ENCODE measurements at places on chromosomes 12 and 14. TPM values are rescaled to one million over a fixed set of nuclear protein-coding genes. Genes with fewer than 3 reads are reported as not detected.

GRCh38 chr14:103102689-103103260, 8.2 kb downstream of the EXOC3L4 start:
- no peak for DNase-seq
- H3K27ac ChIP-seq, result no peak overlapping the region
- H3K36me3 ChIP-seq, result no peaks in the 10 kb centered on the region
- peaks cover 28% of the 10 kb centered on the region for H3K27me3 ChIP-seq
- no peak overlapping the region for H3K4me3 ChIP-seq
- H3K4me1 ChIP-seq, result peaks cover 4% of the 10 kb centered on the region

- no peak overlapping the region for H3K4me3 ChIP-seq
- DNase-seq, result no peak
- H3K27me3 ChIP-seq, result no peaks in the 10 kb centered on the region
- H3K27ac ChIP-seq, result no peak overlapping the region
- no peaks in the 10 kb centered on the region for H3K4me1 ChIP-seq
Observed at GRCh38 chr14:89504091-89504490, 87.1 kb upstream of the FOXN3 start.

DNA sequence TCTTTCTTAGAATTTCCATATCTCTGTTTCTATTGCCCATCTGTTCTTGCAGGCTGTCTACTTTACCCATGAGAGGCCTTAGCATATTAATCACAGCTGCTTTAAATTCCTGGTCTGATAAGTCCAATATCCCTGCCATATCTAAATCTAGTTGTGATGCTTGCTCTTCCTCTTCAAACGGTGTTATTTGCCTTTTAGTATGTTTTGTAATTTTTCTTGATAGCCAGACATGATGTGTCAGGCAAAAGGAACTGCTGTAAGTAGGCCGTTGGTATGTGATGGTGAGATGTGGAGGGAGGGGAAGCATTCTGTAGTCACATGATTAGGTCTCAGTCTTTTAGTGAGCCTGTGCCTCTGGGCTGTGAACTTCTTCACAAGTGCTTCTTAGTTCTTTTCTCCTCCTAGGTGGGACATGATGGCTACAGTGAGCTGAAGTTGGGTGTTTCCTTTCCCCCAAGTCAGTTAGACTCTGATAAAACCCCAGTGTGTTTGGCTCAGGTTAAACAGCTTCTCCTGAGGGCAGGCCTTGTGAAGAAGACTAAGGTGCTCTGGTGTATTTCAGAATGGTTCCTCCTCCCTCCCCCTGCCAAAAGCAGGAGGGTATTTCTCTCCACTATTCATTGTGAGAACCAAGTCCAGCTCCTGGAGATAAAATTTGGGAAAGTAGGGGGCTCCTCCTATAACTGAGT, 195.9 kb upstream of the PARP11 start:
- no peaks in the 10 kb centered on the region for H3K36me3 ChIP-seq
- H3K27me3 ChIP-seq, result no peaks in the 10 kb centered on the region
- no peak overlapping the region for H3K27ac ChIP-seq
- DNase-seq, result no peak

- H3K36me3 ChIP-seq, result no peaks in the 10 kb centered on the region
- no peak overlapping the region for H3K27ac ChIP-seq
- no peak for DNase-seq
- H3K4me1 ChIP-seq, result no peaks in the 10 kb centered on the region
Observed at GRCh38 chr14:80364274-80364673, 153.0 kb upstream of the DIO2 start.

- no peaks in the 10 kb centered on the region for H3K27me3 ChIP-seq
- no peak overlapping the region for H3K4me3 ChIP-seq
- H3K4me1 ChIP-seq, result peaks cover 4% of the 10 kb centered on the region
- H3K27ac ChIP-seq, result no peak overlapping the region
- DNase-seq, result no peak
Observed at GRCh38 chr12:307406-307805, 44.8 kb upstream of the SLC6A13 start.

- no peaks in the 10 kb centered on the region for H3K36me3 ChIP-seq
- no peaks in the 10 kb centered on the region for H3K27me3 ChIP-seq
- H3K27ac ChIP-seq, result no peak overlapping the region
- no peak overlapping the region for H3K4me3 ChIP-seq
- no peak for DNase-seq
- no peaks in the 10 kb centered on the region for H3K4me1 ChIP-seq
Observed at GRCh38 chr12:40240779-40241178, 16.0 kb downstream of the LRRK2 start.

- H3K27me3 ChIP-seq, result no peaks in the 10 kb centered on the region
- H3K4me1 ChIP-seq, result no peaks in the 10 kb centered on the region
- no peaks in the 10 kb centered on the region for H3K36me3 ChIP-seq
- H3K27ac ChIP-seq, result peak overlapping the region; percentile 63
Observed at GRCh38 chr12:91178139-91178561, 4.5 kb downstream of the DCN start.

GRCh38 chr12:13223179-13223804, 26.8 kb downstream of the EMP1 start:
- H3K4me1 ChIP-seq, result no peaks in the 10 kb centered on the region
- H3K36me3 ChIP-seq, result no peaks in the 10 kb centered on the region
- H3K4me3 ChIP-seq, result no peak overlapping the region

ABCD2 gene
- 0.40 TPM for total RNA-seq

GUCY2C gene
- total RNA-seq, result 0.11 TPM

SCARB1 gene
- 28.0 TPM for total RNA-seq

TPH2 gene
- not detected for total RNA-seq
